ENCODE measurements at places on chromosomes 3 and 15. TPM values are rescaled to one million over a fixed set of nuclear protein-coding genes. Genes with fewer than 3 reads are reported as not detected.

Gene DNAJA4
- total RNA-seq: 9.5 TPM

GRCh38 chr3:32495609-32496008 is 7.0 kb downstream of the CMTM6 start:
- DNase-seq: no peak

GRCh38 chr3:77323626-77324025 is 283.7 kb downstream of the ROBO2 start:
- DNase-seq: no peak

DNA sequence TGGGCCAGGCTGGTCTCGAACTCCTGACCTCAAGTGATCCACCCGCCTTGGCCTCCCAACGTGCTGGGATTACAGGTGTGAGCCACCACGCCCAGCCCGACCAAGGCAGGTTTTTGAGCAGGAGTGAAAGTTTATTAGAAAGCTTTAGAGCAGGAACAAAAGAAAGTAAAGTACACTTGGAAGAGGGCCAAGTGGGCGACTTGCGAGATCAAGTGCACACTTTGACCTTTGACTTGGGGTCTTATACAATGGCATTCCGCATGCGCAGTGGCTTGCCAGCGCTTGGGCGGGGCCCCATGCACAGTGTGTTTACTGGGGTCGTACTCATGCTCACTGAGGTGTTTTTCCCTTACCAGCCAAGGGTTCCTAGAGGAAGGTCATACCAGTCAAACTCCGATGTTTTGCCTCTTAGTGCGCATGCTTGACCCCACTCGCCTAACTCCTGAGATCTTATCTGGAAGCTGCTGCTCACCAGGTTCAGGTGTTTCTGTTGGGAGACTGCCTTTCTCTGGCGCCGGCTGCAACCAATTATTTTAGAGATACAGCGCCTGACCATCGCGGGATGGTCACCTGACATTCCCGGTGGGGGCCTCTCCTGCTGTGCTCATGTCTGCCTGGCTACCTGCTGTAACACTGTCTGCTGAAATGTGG is 46.9 kb upstream of the FLNB start:
- peak; percentile 53 for DNase-seq

- no peak for DNase-seq
Measured at GRCh38 chr3:122268257-122269024, 56.6 kb upstream of the CSTA start.

Gene RFX7
- 9.7 TPM for total RNA-seq

GRCh38 chr15:41281236-41281635 is 50.2 kb downstream of the CHP1 start:
- DNase-seq: no peak

Gene CPNE4
- not detected for total RNA-seq

DNA sequence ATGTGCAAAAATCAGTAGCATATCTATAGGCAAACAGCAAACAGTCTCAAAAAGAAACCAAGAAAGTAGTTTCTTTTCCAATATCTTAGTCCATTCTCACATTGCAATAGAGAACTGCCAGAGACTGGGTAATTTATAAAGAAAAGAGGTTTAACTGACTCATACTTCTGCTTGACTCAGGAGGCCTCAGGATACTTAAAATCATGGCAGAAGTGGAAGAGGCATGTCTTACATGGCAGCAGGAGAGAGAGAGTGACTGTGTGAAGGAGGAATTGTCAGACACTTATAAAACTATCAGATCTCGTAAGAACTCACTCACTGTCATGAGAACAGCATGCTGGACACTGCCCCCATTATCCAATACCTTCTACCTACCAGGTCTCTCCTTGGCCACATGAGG is 327.9 kb upstream of the EPHA3 start:
- no peak for DNase-seq

DNA sequence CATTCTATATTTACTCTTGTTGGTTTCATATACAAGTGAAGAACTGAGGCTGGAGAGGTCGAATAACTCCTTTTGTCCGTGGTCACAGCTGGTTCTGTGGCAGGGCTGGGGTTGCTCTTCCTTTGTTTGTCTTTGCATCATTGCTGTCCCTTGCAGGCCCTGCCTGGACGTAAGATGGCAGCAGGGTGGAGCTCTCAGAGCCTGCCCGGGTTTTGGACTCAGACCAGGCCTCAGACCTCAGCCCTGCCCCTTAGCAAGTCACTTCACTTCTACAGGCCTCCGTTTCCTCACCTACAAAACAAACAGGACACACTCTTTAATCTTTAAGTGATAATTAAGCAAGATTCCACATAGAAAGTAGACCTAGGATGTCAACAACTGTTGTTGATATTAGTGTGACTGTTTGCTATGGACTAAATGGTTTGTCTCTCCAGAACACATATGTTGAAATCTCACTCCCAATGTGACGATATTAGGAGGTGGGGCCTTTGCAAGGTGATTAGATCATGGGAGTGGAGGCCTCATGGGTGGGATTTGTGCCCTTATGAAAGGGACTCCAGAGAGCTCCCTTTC is 65.6 kb upstream of the PLXNA1 start:
- DNase-seq: no peak

DNA sequence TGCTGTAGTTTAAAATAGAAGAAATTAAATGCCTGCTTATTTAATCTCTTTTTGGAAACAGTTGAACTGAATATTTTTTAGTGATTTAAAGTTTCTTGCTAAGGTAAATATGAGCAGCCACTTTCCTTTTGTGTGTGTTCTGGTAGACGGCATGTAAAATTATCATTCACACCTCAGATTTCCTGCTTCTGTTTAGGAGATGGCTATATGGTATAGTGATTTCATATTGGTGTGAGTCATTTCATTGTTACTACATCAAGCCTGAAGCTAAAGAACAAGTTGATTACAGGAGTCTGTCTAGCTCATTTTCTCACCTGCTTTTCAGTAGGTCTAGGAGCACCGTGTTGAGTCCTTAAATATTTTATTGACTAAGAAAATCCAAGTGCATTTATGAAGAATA is 2.2 kb downstream of the LRCH3 start:
- DNase-seq: no peak

Gene ZMAT3
- total RNA-seq: 15.8 TPM

DNA sequence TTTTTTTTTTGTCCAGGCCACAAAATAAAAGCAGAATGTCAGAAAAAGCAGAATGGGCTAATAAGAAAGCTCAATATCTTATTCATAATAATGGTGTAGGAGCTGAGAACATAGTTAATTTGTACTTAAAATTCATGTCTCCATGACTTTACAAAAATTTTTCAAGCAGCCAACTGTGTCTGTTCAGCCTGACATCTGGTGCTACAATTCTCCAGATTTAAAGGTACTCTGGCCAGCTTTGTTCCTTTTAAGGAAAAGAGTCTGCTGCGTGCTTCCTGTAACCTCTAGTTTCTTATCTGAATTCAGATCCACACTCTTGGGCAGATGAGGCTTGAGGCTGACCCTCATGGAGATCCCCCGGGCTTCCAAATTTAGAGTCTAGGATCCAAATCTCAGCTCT is 8.7 kb upstream of the RFX7 start:
- DNase-seq: no peak

DNA sequence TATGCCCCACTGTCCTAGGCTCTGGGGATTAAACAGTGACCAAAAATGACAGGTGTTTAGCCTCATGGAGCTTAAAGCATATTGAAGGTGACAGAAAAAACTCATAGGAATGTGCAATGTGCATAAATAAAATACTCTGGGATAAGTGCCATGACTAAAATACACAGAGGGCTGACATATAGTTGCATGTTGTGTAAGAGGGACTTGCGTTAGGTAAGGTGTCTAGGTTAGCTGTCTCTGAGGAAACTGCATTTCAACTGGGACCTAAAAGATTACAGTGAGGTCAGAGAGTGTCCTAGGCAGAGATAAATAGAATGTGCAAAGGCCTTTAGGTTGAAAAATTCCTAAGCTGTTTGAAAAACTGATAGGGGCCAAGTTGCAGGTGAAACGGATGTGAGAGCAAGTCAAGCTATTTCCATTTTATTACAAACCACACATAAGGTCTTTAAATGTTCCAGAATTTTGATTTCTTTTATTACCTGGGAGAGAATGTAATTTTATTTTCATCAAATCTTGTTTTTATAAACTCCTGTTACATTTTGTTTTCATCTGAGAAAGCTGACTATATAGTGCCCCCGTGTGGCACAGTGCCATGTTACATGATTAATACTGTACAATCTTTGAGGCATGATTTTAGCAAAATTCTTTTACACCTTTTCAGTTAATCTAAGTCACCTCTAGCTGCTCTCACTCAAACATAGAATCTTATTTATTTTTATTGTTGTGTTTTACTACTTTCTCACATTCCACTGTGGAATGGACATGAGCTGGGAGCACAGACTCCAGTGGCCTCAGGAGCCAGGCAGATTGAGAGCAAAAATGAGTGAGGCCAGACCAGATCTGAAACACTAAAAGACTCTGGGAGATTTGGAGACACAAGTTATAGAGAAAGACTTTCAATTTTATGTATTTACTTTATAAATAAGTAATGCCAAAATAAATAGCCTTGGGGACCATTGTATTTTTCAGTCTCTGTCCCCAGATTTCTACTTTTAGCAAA is 259.6 kb upstream of the ZNF717 start:
- DNase-seq: peak; percentile 16

Data from thyroid gland (tissue), 4 donors.